ENCODE measurements at places on chromosomes 11 and 22.
A peak's percentile ranks its signal among the peaks of the same experiment; 100 is the strongest.

DNA sequence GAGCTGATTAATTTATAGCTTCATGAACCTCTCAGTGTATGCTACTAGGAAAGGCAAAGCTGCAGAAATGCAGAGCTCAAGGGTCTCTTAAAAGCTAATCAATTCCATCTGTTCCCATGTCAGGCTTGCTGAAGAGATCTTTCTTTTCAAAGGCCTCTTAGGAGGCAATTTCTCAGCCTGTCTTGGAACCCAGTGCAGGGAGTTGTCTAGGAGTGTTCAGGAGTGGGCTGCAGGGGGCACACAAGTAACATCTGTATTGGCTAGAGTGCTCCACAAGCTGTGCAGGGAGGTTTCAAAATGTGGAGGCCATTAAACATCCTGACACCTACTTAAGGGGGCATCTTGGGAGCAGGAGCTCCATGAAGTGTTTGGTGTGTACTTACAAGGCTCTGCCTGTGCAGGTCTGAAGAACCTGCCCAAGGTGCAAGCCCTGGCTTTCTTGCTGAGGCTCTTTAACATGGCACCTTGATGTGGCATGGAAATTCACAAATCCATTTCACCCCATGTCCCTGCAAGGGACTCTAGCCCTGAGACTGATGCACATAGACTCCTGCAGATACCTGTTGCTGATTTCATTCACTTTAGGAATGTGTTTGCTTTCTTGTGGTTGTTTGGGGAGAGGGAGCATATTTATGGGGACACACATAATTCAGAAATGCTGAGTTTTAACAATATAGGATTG lies 134.7 kb downstream of the ME3 start:
- no peak for DNase-seq

- no peak for DNase-seq
Observed at GRCh38 chr22:32693102-32693501, 108.4 kb upstream of the TIMP3 start.

- DNase-seq = no peak
Observed at GRCh38 chr22:46072981-46073682, 77.2 kb upstream of the PPARA start.

GRCh38 chr22:16957781-16958180 lies 50.2 kb downstream of the GAB4 start:
- no peak for DNase-seq

- DNase-seq = no peak
Observed at GRCh38 chr22:46547179-46547882, 9.9 kb upstream of the CELSR1 start.

- peak; percentile 21 for DNase-seq
Observed at GRCh38 chr22:39556970-39557841, 13.3 kb upstream of the CACNA1I start.

GRCh38 chr11:116071241-116071640 lies 567.0 kb upstream of the CADM1 start:
- DNase-seq = no peak

GRCh38 chr22:39410264-39410663 lies 10.7 kb downstream of the TAB1 start:
- DNase-seq = no peak

- DNase-seq = no peak
Observed at GRCh38 chr11:115926601-115927000, 422.4 kb upstream of the CADM1 start.

DNA sequence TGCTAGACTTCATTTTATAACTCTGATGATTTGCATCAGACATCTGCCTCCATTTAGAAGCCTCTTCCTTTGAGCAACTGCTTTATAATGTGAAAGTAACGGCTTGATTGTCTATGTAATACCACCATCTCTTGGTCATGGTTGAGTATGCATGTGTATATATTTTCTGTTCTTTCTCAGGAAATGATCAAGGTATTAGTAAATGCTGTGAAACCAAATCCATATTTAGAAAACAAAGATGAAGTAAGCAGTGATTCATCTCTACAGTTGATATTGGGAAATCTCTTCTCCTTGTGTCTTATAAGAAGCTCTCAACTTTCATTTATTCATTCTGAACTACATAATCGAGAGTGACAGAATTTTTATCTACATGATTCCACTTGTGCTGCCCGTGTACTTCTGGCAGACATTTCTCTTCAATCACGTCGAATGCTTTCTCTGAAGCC lies 104.6 kb upstream of the ANO3 start:
- DNase-seq = no peak

GRCh38 chr11:14751975-14752407 lies 108.4 kb downstream of the PDE3B start:
- DNase-seq = no peak

- no peak for DNase-seq
Observed at GRCh38 chr11:48033918-48034341, 53.6 kb downstream of the PTPRJ start.

- no peak for DNase-seq
Observed at GRCh38 chr11:109023036-109023435, 358.2 kb downstream of the DDX10 start.

DNA sequence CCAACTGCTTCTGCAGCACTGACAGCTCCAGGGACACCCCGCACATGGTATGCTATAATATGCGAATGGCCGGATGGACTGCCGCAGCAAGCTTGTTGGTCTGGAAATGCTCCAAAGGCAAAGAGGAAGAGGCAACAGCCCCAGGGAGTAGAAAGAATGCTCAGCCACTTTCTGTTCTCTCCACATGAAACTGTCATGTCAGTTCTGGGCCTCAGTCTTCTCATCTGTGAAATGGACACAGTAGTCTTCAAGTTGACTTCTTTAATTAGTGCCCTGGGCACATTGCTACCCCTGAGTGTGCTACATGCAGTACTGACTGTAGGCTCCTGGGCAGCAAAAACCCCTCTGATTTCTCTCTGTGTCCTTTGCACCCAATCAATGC lies 19.9 kb downstream of the IL10RA start:
- no peak for DNase-seq

DNA sequence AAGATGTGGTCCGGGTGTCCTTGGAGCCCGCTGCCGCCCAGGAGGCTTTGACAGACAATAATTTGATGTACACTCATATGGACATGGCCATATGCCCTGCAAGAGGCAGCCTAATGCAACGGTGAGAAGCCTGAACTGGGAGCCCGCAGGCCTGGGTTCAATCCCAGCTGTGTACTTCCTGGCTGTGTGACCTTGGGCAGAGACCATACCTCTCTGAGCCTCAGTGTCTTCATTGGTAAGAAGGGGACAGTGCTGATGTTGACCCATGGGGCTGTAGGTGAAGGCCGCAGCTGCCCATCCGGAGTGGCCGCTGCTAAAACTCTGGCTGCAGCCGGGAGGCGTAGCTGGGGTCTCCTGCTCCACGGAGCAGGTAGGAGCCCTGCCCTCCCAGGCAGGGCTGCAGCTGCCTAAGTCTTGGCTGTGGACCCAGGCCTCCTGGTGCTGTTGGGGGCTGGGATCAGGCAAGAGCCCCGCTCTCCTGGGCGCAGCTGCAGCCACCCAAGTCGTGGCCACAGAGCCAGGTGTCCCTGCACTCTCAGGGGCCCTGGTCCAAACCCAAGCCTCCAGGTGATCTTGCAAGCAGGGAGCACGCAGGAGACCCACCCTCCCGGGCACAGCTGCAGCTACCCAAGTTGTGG lies 8.9 kb downstream of the IL2RB start:
- DNase-seq = no peak

GRCh38 chr11:27210531-27210930 lies 152.5 kb downstream of the CCDC34 start:
- no peak for DNase-seq

- DNase-seq = no peak
Observed at GRCh38 chr11:77332259-77332658, 30.8 kb upstream of the GDPD4 start.

DNA sequence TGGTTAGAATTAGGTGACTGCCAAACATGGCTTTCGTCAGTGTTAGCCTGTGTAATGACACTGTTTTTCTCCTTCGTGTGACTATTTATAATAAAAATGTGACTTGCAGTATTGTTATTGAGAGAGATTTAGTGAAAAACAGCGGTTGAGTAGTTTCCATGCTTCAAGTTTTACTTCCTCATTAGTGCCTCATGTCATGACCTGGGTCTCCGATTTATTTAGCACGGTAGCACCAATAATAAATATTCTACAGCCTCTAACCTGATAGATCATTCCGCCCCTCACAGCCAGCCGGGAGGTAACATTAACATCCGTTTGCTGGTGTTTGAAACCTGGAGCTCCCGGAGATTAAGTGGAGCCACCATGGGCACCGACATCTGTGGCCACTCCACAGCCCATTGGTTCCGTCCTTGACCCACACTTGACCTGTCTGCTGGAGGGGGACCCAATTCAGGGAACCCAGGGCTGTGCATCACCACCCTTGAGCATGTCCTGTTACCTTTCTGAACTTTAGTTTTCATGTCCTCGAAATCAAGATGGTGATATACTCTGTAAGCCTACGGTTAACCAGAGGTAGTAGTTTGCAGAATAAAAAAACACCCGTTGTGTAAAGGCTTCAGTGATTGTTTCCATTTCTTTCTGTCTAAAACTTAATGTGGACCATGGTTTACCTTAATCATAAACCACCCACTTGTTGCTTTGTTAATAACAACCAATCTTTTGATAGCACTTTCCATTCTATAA lies 104.1 kb downstream of the ATXN10 start:
- no peak for DNase-seq

- no peak for DNase-seq
Observed at GRCh38 chr22:35638001-35638400, 10.2 kb upstream of the APOL6 start.

GRCh38 chr22:35864545-35865165 lies 147.0 kb downstream of the APOL5 start:
- DNase-seq = no peak

DNA sequence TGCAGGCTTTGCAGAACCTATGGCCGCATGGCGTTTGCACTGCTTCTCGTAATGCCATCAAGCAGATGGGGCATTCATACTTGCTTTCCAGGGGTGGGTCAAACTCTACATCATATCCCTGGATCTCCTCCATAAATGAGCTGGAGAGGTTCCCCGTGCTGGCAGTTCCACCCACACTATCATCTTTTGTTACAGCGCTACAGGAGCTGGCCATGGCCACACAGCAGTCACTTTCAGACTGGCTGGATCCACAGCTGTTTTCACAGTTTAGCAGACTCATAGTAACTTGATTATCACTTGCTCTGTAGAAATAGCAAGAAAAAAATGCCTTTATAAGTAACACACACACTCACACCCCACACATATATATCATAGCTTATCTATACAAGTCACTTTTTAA lies 8.8 kb downstream of the TRAF6 start:
- DNase-seq = no peak

GRCh38 chr22:29300807-29301601 lies 5.4 kb upstream of the GAS2L1 start:
- no peak for DNase-seq

DNA sequence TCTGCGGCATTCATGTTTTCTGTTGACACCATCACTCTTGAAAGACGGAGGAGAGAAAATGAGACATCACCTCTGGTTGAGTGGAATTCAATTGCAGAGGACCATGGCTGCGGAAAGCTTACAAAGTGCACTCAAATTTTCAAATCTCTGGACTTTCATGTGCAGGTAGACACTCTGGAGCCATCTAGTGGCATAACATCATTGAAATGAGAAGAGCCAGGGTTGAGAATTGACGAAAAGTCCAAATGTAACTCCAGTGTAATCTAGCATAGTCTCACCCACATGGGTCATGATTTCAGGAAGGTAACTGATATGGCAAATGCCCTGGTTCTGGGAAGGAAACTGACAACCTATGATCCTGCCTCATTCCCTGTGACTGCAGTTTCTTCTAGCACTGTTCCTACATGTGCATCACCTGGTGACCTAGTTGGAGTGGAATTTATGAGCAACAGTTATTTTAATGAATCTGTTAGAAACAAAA lies 687.8 kb downstream of the KCNA4 start:
- DNase-seq = no peak

DNA sequence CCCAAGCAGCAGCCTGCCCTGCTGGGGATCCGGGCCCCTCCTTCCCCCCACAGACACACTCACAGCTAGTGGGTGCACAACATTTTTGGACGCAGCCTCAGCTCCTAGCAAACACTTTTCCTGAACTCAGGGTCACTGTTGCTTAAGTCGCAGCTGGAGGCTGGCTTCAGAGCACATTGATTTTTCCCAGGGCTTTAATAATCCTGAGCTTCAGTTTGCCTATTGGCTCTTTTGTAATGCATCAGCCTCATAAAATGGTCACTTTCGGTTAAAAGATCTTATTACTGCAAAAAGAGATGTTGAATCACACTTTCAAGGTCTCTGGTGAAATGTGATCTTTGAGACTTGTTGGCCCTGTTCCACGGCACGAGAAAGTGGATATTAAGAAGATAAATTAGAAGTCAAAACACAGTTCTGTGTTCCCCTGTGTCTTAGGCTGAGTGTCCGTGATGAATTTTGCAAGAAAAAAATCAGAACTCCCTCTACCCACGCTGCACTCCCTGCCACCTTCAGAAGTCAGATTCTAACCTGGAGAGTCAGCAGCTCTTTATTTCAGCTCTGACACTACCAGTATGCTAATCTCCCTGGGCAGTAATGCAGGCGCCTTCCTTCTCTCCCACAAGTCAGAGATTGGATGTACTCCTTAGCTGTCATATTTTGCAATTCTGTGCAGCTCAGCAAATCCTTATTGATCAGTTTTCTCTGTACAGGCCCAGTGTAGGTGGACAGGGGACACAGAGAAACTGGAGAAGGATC lies 158.2 kb upstream of the E2F8 start:
- DNase-seq = no peak

DNA sequence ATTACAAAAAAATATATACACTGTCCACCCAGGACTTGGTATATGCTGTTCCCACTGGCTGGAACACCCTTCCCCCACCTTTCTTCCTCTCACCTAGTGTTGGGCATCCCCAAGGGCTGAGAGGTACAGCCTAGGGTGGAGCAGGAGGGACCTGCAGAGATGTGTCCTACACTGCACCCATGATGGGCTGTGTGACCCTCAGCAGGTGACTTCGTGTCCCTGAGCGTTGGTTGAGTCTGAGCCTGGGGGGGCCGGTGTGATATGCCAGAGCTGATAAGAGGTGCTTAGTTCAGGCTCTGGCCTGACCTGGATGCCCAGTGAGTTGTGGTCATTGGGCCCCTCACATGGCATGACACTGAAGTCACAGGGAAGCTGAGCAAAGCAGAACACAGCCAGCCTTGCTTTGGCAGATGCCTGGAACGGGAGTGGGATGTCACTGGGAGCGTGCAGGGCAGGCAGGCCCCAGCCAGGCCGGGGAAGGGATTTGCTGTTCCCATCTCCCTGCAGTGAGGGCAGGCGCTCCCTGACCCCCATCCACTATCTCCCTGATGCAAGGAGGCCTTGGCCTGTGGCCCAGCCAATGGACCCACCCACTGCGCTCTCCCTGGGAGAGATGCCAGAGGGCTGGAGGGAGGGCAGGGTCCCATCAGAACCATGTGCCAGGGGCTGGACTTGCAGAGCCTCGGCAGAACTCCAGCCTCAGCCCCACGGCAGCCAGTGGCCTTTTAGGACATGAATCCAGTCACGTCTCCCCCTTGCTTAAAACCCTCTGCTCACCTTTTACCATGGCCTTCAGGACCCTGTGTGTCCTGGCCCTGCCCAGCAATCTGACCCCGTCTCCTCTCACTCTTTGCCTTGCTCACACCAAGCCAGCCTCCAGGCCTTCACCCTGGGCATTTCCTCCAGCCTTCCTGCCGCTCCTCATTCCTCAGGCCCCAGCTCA lies 138.9 kb downstream of the MN1 start:
- no peak for DNase-seq
